Inflammatory macrophage treated with lipopolysaccharide for 1 hour (primary cell): ENCODE measurements at places on chromosomes 1 and 21.

- no peak for DNase-seq
These were observed 365.5 kb upstream of the SGIP1 start for GRCh38 chr1:66168467-66168887.

DNA sequence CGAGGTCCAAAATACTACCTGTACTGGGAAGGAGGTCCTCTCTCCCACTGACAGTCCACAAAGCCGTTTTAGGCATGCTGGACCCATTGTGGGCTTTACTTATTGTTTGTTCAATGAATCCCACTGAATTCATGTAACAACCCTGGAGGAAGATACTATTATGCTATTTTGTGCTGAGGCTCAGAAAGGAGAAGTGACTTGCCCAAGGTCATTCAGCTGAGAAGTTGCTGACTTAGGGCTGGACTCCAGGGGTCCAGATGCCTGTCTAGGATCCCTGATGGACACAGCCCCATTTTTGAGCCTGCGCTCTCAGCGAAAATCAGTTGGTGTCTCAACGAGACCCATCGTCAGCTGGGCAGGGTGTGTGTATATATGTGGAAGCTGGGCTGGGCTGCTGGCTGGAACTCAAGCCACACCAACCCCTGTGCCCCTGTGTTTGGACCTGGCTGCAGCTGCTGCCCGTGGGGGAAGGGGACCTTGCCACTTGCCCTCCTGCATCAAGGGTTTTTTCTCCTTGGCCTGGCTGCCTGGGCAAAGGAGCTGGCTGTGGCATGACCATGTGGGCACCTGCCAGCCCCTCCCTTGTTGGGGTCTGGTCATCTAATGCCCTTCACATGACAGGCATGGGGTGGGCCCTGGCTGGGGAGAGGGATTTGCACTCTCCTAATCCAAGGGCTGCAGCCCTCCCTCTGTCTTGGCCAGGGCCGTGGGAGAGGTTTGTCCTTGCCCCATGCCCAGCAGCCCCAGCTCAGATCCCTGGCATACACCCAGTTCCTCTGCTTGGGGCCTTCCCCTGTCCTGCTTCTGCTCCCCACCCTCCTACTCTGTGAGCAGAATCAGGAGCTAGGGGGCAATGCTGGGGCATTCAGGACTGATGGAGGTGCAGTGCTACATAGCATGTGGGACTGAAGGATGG is 15.0 kb downstream of the KCNQ4 start:
- no peak for DNase-seq

GRCh38 chr1:7224081-7224534 is 438.9 kb downstream of the CAMTA1 start:
- no peak for DNase-seq

- no peak for DNase-seq
These were observed 274.4 kb upstream of the CXADR start for GRCh38 chr21:17238468-17238867.

DNA sequence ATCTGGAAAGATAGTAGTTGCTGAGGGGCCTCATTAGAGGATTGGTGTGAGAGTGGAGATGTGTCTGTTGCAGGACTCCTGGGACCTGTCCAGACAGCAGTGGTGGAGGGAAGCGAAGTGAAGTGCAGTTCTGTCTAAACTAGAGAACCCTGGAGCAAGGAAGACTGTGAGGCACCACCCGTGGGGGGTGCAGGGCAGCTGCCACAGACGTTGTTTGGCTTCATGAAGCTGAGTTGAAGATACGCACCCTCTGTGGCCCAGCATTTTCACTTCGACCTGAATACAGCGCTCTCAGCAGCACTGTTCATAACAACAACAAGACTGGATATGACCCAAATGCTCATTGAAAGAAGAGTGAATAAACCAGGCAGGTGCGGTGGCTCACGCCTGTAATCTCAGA is 29.3 kb downstream of the ABCG1 start:
- no peak for DNase-seq

- DNase-seq: no peak
These were observed 154.8 kb downstream of the TM2D1 start for GRCh38 chr1:61570191-61570590.

DNA sequence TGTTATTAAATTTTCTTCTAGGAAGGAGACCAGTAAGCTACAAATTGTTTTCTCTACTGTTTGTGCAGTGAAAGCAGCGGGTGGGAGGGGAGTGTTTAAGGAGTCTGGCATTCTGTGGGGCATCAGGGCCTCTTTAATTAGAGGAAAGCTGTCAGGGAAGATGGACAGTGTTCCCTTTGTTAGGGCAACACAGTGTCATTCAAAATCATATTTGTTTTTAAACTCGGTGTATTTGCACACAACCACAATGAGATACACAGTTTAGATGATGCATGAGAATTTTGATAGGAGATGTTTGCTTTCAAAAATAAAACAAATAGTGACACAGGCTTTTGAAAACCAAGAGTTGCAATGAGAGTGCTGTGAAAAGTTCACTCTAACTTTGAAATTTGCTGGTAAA is 15.1 kb upstream of the ST6GALNAC3 start:
- DNase-seq: no peak

GRCh38 chr1:36342426-36343185 is 19.2 kb upstream of the EVA1B start:
- DNase-seq: peak; percentile 42

DNA sequence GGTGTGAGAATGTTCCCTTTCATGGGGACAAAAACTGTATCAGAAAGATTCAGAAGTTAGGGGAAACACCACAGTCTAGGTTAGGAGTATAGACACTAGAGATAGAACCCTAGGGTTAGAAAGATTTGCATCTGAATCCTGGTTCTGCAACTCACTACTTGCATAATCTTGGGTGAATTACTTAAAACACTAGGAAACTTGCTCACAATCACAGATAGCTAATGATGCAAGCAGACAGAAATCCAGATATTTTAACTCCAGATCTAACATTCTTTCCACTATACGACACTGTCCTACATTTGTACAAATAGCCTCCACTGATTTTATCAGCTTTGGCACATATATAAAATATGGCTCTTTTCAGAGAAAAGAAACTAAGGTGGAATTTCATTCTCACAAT is 30.8 kb upstream of the GLIS1 start:
- no peak for DNase-seq

- DNase-seq: no peak
These were observed 10.9 kb upstream of the PROX1 start for GRCh38 chr1:213976665-213977485.

- DNase-seq: no peak
These were observed 6.8 kb downstream of the MEF2D start for GRCh38 chr1:156493742-156494141.

- DNase-seq: peak; percentile 81
These were observed 42.0 kb downstream of the ADSS2 start for GRCh38 chr1:244409701-244410100.

GRCh38 chr1:208057056-208057455 is 146.1 kb upstream of the CD34 start:
- DNase-seq: no peak
